ENCODE measurements at places on chromosomes 1 and 21.

DNA sequence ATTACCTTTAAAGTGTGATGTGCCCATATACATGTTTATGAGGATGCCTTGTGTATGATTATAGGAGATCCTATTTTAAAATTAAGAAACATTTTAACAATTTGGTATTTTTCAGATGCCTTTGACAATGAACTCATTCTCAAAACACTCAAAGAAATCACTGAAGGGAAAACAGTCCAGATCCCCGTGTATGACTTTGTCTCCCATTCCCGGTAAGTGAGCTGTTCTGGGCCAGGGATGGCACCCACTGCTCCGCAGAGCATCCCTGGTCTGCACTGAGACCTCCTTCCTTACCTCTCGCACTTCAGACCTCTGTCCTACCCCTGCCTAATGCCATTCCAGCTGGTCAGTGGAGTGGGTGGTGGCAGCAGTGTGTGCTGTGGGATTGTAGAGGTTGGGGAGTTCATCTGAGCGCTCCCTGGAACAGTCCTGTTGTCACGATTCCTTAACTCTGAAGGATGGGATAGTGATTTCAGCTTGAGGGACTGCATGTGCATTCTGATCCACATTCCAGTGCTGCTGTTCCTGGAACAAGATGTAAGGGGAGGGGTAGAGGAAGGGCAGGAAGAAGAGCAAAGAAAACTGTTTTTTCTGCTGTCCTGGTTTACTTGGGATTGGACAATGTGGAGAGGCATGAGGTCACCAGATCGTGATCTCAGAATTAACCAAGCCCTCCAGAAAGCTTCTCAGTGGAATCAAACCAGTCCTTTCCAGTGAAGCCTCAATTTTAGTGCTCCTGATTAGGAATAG is 63.9 kb downstream of the UCK2 start:
- DNase-seq, result no peak

DNA sequence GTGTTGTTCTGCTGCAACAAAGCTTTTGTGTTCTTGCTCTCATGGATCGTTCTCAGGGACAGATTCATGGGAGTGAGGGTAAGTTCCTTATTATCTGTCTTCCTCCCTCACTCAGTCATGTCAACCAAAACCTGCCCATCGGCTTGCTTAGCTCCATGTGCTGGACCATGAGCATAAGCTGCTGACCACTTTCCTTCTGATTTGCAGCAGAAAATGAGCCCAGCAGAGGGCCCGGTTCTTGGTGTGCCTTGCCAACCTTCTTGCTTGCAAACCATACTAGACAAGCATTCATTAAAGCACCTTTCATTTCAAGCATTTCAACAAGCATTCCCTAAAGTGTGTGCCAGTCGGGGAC is 64.0 kb upstream of the COA6 start:
- DNase-seq, result no peak

DNA sequence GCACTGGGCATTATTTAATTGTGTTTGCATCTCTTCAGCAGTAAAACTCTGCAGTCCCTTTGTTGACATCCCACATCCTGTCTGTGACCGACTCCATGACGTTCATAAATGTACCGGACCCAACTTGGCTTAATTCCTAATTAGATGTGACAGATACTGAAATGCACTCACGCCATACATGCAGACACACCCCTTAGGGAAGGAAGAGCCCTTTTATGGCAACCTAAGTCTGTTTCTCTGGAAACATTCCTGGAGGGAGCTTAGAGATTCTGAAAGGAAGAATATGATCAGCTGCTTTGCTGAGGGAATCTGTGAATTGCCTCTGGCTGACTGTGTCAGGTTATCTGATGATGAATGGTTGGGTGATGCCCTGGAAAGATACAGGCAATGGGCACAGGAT is 33.4 kb downstream of the ADAMTS5 start:
- DNase-seq, result no peak

GRCh38 chr1:8323706-8324105 is 5.8 kb downstream of the SLC45A1 start:
- DNase-seq, result peak; percentile 45

- no peak for DNase-seq
These were observed 162.3 kb downstream of the PSMG1 start for GRCh38 chr21:39020751-39021477.

Data from heart left ventricle (tissue), 16 donors.